Kidney glomerular epithelial cell (primary cell): ENCODE measurements at places on chromosomes 3 and 15.

GRCh38 chr15:39056357-39056756, 491.7 kb upstream of the RASGRP1 start:
- no peak for DNase-seq

GRCh38 chr15:64438653-64439447, 21.5 kb upstream of the ZNF609 start:
- no peak for DNase-seq

DNA sequence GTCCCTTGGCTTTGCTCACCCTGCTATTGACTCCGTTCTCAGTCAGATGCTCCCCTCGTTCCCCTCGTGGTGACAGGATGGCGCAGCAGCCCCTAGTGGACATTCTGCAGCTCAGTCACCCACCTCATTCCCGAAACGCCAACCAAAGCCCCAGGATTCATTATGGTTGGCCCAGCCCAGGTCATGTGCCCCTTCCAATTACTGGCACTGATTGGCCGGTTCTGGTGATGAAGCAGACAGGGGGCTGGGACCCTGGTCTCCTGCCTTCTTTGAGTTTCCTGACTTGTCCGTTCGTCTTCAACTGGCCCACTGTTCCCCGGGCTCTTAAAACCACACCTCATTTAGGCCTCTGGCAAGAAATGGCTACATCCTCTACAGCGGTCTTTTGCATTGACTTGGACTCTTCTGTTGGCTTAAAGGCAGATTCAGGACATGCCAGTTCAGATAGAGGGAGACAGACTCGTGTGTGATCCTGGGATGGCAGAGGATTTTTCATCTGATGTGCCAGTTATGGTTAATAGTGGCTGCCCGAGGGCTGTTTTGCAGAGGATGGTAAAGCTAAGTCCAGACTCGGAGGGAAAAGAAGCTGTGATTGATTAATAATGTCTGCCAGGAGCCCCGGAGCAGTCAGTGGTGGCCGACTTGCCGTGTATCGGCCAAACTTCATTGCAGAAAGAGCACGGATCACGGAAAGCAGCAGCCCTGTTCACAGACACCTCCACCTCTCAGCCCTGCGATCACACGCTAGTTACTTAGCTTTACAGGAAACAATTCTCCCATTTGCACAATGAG, 37.8 kb downstream of the LSM3 start:
- DNase-seq, result no peak

GRCh38 chr3:105334138-105334882, 32.4 kb upstream of the ALCAM start:
- peak; percentile 53 for DNase-seq

DNA sequence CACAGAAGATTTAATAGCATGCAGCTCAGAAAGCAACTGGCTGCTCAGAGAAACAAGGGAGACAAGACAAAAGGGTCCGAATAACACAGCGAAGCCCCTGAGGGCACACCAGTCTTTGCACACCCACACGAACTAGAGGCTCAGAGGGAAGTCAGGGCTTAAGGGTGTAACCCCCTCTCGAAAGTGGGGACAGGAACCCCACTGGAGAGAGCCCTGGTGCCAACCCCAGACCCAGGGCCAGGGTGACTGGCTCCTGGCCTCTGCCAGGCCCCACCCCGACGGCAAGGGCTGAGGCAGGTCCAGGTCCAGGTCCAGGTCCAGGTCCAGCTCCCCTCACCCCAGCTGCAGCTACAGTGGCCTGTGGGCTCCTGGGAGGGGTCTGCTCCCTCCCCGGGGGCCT, 10.5 kb upstream of the PRR23E start:
- DNase-seq, result no peak

DNA sequence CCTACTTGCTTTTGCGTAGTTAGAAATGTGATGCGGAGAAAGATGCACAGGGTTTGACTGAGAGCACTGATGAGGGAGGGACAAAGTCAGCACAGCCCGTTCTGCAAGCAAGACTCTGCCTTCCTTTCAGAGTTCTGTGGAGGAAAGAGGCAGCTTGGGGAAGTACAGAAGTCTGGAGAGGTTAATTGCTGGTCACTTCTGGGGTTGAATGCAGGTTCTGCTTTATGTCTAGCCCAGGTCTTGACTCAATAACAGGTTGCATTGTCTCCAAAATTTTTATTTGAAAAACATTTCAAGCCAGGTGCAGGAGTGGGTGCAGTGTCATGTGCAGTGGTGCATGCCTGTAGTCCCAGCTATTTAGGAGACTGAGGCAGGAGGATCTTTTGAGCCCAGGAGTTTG, 461.7 kb downstream of the NR2F2 start:
- no peak for DNase-seq

GRCh38 chr15:60627298-60627943, 148.5 kb upstream of the ICE2 start:
- DNase-seq, result no peak

DNA sequence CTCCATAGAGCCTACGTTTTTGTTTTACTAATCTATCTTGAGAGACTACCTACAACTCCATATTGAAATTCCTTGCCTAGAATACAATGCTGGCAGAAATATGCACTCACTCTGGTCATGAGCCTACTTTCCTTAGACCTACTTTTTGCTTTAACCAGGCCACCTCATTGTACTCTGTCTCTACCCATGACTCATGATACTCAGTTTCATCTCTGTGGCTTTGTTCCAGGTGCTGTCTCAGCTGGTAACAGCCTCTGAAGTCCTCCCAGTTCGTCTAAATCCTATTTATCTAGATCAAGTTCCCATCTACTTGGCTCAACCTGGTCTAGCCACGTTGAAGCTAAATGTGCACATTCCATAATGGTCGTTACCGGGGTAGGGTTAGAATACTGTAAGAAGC, 536.4 kb downstream of the RSL24D1 start:
- DNase-seq, result no peak

GRCh38 chr3:127442506-127442905, 148.0 kb downstream of the TPRA1 start:
- DNase-seq, result no peak
